A549 treated with AZD2906 at 1 μM for 4 hours (cell line): ENCODE measurements at places on chromosomes 1 and 21. TPM values are rescaled to one million over a fixed set of nuclear protein-coding genes. Genes with fewer than 3 reads are reported as not detected.

CSDE1 gene
- 114 to 170 TPM (median 119 TPM) in 5 replicates for total RNA-seq

CD160 gene
- 0.05 to 1.7 TPM in 2 of 5 replicates, not detected in the others for total RNA-seq

PLEKHN1 gene
- total RNA-seq: 3.3 to 5.7 TPM (median 4.9 TPM) in 5 replicates

CNIH3 gene
- 0.33 to 0.69 TPM (median 0.46 TPM) in 5 replicates for total RNA-seq

MCOLN2 gene
- 1.9 to 2.1 TPM (median 2.0 TPM) in 5 replicates for total RNA-seq

ACTN2 gene
- total RNA-seq: 0.01 to 0.09 TPM (median 0.06 TPM) in 4 of 5 replicates, not detected in the other

WNT3A gene
- 0.05 TPM in 2 of 5 replicates, not detected in the others for total RNA-seq

NCMAP gene
- total RNA-seq: 0.02 to 0.06 TPM (median 0.03 TPM) in 4 of 5 replicates, not detected in the other

RPL22 gene
- 284 to 448 TPM (median 429 TPM) in 5 replicates for total RNA-seq

C1orf115 gene
- total RNA-seq: 4.4 to 6.3 TPM (median 5.9 TPM) in 5 replicates

ERG gene
- total RNA-seq: 0.05 to 0.06 TPM (median 0.05 TPM) in 3 of 5 replicates, not detected in the others

LRRC39 gene
- total RNA-seq: 0.05 to 0.13 TPM (median 0.10 TPM) in 5 replicates

DENND1B gene
- 1.6 to 3.2 TPM (median 2.8 TPM) in 5 replicates for total RNA-seq

AMPD1 gene
- total RNA-seq: not detected in 5 replicates

CCDC28B gene
- 1.6 to 2.0 TPM (median 1.8 TPM) in 5 replicates for total RNA-seq

FCRL2 gene
- not detected in 5 replicates for total RNA-seq

S100A4 gene
- 1,598 to 1,843 TPM (median 1,619 TPM) in 5 replicates for total RNA-seq

SHISAL2A gene
- 0.46 to 0.84 TPM (median 0.50 TPM) in 5 replicates for total RNA-seq

ZNF697 gene
- 1.4 to 1.7 TPM (median 1.4 TPM) in 5 replicates for total RNA-seq

WNT9A gene
- 6.0 to 7.9 TPM (median 6.9 TPM) in 5 replicates for total RNA-seq
